ENCODE measurements at places on chromosomes 2 and 18. TPM values are rescaled to one million over a fixed set of nuclear protein-coding genes. Genes with fewer than 3 reads are reported as not detected.

Gene EFHD1
- polyA plus RNA-seq: 263 TPM

Gene CNGA3
- 10.8 TPM for polyA plus RNA-seq

DNA sequence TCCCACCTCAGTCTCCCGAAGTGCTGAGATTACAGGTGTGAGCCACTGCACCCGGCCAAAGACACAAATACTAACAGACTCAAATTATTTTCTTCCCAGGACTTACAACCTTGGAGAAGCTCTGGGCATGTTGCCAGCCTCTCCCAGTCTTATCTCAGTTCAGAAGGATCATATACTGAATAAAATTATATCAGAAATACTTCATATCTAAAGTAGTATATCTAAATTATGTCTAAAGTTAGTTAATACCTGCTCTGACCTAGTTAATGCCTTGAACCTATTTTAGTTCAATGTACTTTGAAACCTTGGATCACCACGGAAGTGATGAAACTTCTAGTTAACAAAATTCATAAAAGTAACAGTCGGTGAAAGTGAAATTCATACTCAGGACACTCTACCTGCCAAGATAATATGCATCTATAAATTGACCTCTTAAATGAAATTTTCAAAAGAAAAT, 34.4 kb upstream of the CYBRD1 start:
- no peak for DNase-seq

Gene RNF152
- 0.56 TPM for polyA plus RNA-seq

Gene DNAH6
- not detected for polyA plus RNA-seq

- no peak for DNase-seq
Measured at GRCh38 chr2:18848646-18849045, 259.3 kb upstream of the NT5C1B start.

DNA sequence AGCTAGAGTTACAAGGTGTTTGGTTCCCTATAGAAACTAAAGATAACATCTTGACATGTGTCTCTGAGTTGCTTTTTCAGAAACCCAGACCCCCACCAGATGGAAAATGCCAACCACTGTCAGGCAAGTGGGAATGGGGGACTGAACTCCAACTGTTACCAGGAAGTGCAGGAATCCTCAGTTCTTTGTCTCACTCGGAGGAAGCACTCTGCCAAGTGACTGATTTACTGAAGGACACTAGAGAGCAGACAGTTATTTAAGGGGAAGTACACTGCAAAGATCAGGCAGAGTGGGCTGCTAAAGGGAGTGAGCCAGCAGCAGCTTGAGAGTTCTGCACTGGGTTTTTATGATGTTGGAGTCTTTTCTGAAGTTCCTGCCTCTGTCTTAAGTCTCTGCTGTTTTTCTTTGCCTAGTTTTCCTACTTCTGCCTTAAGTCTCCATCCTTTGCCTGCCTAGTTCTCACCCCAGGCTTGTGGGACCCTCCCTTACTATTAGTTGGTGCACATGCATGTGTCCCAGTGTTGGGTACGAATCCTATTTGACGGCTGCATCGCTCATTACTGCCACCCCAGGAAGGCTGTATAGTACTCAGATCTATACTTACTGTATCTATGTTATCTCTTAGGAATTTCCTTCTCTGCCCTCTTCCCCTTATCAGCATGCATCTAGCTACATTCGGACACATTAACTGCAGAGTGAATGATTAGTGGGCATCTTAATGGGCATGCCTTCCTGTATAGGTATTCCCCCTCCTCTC, 97.1 kb downstream of the TEX51 start:
- DNase-seq: no peak

Gene ALLC
- not detected for polyA plus RNA-seq

- no peak for DNase-seq
Measured at GRCh38 chr18:56089612-56090258, 501.7 kb upstream of the TCF4 start.

GRCh38 chr2:80854831-80855230, 550.3 kb upstream of the LRRTM1 start:
- no peak for DNase-seq

DNA sequence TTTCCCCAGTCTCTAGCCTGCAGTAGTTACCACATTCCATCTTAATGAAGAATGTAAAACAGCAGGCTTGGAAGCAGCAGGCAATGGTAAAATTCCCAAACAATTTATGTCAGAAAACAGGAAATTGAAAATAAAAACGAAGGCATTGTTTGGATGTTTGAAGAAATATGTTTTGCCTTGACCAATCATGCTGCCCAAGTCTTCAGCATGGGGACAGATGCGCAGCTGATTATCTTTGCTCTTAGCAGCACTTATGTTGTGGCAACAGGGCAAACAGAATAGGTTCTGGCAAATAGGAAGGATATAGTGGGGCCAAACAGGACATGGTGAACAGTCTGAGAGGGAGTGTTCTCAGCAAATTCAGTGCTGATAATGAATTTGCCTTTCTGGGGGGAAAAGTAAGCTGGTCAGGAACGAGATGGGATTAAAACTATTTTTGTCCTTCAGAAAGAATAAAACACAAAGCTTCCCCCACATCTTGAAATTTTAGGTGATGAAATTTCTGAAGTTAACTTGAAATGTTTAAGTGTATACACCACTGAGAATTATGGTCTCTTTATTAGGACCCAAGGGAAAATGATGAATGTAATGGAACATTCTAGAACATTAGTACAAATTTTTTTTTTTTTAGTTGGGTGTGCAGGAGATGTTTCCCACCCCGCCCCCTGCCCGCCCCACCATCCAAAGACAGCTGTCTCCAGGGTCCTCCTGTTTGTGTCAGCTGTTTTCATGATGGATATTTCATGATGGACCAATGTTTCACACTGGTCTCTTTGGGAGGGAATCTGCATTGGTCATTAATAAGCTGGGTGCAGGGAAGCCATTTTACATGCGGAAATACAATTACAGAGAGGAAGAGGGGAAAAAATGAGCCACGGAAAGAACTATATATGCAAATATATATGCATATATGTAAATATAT, 239.5 kb upstream of the REV1 start:
- DNase-seq: no peak

DNA sequence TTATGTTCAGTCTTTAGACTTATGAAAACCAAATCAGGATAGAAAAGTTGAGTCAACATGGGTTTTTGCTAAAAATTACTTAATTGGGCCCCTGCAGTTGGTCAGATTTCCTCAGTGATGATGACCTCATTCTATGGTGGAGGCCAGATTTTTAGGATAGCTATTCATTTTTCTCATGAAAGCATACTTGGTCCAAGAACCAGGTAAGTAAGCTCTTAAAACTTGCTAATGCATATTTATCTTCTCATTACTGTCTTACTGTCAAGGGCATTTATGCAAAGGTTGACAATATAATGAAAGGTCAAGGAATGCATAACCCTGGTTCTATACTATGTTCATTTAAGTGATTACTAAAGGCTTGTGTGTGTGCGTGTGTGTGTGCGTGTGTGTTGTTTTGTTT, 650.6 kb downstream of the SATB2 start:
- DNase-seq: no peak

- peak; percentile 16 for DNase-seq
Measured at GRCh38 chr18:28559511-28559910, 382.6 kb upstream of the CDH2 start.

Gene MOGAT1
- polyA plus RNA-seq: not detected

Gene CRYBA2
- 9.1 TPM for polyA plus RNA-seq

Gene ABCA12
- polyA plus RNA-seq: not detected

Gene KCNIP3
- polyA plus RNA-seq: 29.5 TPM

DNA sequence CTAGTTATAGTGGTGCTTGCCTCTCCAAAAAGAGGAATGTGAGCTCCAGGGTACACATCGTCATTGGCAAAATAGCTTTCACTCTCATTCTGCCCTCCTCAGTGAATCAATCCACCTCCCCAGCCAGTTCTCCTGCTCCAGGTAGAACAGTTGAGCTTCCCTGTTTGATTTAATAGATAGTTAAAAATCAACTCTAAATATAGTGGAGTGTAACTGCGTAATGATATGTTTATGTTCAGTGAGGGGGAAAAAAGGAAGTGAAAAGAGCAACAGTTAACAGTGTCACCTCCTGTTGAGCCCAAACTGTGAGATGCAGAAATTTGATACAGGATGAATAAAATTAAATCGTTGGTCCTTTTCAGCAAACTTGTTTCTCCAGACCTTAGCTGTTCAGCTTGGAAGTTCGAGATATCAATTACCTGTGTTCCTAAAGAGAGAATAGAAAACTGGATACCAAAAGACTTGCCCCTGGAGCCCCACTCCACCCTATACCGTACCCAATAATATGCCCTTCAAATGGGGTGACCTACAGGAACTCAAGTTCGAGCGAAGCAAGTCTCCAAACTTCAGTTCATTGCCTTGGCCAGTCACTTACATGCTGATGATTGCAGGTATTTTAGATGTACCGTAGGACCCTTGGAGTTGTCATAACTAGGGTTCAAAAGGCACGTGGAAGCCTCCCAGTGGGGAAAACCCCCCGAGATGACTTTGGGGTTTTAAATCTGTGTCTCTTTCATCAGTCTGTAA, 708.4 kb downstream of the RNF144A start:
- DNase-seq: no peak

GRCh38 chr18:68742206-68742605, 27.3 kb upstream of the TMX3 start:
- DNase-seq: no peak

Gene TNS1
- polyA plus RNA-seq: 23.1 TPM

Gene ADRA2B
- 0.48 TPM for polyA plus RNA-seq

DNA sequence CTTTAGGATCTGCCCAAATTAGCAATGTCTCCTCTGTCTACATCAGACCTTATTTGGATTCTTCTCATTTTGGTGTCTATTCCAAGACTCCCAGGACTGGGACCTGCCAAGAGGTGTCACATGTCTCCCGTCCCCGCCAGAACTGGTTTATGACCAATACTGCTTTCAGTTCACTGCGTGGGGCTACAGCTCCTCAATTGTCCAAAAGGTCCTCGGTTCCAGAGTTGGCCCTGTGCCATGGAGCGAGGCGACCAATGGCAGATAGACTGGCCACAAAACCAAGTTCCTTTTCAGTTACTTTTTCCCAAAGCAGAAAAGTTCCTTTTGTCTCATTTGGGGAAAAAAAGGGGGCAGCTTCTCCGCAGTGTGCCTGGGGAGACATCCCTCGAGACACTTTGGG, 144.1 kb upstream of the ZNF236 start:
- no peak for DNase-seq

- DNase-seq: no peak
Measured at GRCh38 chr2:25222477-25223121, 54.2 kb upstream of the POMC start.

Gene CNDP1
- polyA plus RNA-seq: 90.4 TPM

Gene ABCB11
- not detected for polyA plus RNA-seq

DNA sequence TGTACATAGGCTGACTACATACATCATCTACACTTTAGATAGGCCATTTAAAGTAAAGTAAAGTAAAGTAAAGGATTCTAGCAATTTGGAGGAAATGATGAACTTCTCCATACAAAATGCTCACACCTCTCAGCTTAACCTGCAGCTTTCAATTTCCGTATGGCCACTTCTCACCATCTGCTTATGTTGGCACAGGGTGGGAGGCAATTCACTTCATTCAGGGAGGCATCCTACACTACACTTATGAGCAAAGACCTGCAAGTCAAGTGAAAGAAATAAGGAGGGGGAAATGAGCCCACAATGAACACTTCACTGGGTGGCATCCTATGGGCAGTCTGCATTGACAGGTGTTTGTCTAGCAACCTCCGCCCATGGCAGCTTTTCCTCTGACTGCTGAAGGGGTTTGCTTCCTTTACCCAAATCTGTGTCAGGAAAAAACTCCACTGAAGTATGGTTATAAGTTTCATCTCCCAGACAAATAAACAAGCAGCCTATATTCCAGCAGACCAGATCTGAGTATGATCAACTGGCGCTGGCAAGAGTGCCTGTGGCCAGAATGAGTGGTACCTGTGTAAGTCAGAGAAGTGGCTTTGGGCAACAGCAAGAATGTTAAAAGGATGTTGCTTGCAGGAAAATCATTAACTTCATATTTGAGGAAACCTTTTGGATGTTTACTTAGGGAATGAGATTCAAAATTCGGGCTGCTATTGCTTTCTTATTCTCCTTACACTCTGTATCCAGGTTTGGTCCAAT, 449.1 kb downstream of the TGIF1 start:
- peak; percentile 29 for DNase-seq

GRCh38 chr2:187438455-187438854, 9.6 kb downstream of the CALCRL start:
- no peak for DNase-seq

DNA sequence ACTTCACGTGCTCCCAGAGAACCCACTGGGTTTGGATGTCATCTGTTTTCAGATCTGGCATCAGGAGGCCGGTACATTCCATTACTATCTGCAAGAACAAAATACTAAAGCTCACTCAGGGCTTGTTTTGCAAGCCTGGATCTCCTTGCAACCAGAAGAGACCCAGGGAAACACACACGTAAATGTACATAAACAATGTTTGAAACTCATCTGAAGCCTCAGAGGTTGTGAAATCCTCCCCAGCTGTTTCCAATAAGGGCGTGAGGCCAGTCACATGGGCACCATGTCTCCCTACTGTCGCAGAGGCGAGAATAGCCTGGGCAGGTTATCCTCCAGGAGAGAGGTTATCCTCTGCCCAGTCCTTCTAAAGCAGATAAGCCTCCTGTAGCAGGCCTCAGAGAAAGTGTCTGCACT, 186.9 kb downstream of the GFPT1 start:
- DNase-seq: no peak

DNA sequence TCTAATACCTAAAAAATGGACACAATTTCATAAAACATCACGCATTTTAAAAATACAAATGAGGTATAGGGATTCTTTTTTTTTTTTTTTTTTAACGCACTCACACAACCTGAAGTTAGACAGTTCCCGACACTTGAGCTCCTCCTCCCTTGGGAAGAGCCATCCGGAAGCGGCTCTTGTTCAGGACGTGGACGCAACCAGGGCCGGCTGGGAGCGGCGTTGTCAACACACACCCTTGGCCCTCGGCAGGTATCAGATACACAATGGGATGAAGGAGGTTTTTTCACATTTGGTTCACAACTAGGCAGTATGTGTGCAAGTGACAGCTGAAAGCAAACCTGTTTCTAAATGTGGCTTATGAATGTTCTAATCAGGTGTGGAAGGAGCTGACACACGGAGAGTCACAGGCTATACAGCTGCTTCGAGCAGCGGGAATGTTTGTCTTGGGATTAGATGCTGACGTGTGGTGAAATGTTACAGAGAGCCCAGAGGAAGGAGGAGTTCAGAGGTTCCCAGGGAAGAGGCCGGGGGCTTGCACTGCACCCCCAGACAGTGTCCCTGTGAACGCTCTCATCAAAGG, 111.1 kb downstream of the PXDN start:
- no peak for DNase-seq

- peak; percentile 57 for DNase-seq
Measured at GRCh38 chr18:77422974-77423867, 173.6 kb downstream of the GALR1 start.

Data from brain (organoid and tissue), 16 donors.